Inflammatory macrophage treated with lipopolysaccharide for 4 hours (primary cell): ENCODE measurements at places on chromosomes 1 and 21.

DNA sequence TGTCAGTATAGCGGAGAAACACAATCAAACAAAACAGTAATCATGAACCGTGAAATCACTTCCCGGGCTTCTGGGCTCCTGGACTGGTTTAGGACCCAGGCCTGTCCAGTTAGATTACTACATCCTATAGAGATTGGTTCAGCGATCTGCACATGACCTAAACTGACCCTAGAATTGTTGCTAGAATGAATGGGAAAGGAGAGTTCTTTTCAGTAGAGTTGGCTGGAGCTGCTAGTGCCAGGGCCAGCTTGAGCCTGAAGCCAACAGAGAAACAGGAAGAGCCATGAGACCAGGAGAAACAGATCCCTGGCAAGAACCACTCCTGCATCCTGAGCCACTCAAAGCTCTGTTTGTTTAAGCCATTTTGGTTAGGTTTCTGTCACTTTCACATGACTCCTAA, 474.3 kb upstream of the C1orf87 start:
- DNase-seq = no peak

DNA sequence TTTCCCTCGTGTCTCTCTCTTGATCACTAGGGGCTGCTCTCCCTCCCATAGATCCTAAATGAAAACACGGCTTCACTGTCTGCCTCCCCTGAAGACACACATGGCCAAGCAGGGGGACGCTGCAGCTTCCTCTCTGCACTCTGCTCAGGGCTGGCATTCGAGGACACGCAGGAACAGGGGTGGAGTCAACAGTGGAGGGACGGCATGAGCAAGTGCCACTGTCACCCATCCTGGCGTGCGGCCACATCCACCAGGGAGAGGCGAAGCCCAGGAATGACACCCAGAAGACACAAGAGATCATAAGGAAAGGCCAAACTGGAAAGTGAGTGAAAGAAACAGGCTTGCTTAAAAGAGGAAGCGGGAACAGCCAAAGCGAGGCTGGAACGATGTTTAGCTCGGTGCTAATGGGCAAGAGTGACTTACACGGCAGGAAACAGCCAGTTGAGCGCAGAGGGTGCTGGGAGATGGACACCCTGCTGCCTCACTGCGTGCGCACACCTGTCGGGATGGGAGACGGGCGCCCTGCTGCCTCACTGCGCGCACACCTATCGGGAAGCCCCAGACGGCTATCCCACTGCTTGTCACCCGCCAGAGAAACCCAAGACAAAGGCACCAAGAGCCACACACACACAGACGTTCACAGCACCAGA, 13.6 kb upstream of the C1QTNF12 start:
- DNase-seq = peak; percentile 30

DNA sequence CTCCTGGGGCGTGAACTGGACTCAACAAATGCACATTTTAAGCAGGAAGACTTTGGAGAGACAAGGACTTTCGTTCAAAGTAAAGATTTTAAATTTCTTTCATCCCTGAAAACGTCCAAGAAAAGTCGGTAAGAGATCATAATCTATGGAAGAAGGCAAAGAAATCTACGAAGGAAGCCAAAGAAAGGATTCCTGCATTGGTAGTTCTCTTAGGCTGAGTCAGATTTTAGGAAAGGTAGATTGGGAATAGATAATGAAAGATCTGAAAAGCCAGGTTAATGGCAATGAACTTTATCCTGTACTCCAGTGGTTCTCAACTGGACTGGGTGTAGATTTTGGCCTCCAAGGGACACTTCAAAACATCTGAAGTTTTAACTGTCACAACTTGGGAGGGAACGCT, 2.4 kb downstream of the IFT25 start:
- no peak for DNase-seq

- DNase-seq = peak; percentile 15
These were observed 11.4 kb upstream of the ERI3 start for GRCh38 chr1:44366371-44366975.

- DNase-seq = peak; percentile 48
These were observed 33.1 kb downstream of the CNST start for GRCh38 chr1:246599315-246599714.

GRCh38 chr1:6267686-6268322, 6.9 kb upstream of the GPR153 start:
- no peak for DNase-seq

DNA sequence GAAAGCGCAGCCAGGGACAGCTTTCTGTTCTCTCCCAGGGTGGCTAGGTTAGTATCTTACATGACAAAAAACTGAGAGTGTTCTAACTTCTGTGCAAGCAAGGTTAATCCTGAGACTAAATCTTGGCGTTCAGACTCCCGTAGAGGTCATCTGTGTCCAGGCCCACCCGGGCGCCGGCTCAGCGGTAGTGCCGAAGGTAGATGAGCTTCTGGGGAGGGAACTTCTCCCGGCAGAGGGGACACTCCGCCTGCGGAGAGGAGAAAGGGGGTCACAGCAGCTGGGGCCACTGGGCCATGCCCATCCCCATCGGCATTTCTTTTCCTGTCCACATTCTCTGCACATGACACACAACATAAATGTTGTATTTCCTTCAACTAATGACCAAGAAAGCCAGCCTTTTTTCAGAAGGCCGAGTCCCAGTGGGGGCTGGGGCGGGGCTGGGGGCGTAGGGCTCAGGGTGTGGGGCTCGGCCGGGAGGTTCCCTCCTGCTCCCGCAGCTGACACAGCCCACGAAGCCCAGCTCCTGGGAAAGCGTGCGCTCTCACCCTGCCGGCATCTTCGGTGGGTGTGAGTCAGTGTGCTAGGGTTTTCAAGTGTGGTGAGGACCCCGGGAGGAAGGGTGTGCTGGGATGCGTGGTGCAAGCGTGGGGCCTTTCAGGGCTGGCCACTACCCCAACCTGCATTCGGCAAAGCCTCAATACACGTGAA, 6.6 kb downstream of the PEX10 start:
- no peak for DNase-seq

- no peak for DNase-seq
These were observed 324.4 kb downstream of the AJAP1 start for GRCh38 chr1:4978660-4979390.

DNA sequence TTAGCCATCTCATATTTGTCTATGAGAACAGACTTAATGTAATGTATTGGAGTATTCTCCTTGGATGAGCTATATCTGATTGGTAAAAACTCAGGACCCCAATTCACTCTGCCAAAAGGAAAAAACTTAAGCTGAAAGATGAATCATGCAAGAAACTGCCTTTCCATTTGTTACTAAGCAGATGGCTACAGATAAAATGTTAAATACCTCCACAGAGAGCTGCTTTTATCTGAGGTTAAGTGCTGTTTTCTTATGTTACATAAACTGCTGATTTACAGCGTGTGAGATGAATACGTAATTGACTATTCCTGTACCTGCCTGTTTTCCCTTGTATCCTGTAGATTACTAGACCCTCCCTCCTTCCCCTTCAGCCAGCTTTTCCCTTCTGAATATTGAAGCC, 49.3 kb downstream of the CLCA4 start:
- no peak for DNase-seq

- DNase-seq = no peak
These were observed 53.8 kb upstream of the CFAP126 start for GRCh38 chr1:161421456-161421855.

DNA sequence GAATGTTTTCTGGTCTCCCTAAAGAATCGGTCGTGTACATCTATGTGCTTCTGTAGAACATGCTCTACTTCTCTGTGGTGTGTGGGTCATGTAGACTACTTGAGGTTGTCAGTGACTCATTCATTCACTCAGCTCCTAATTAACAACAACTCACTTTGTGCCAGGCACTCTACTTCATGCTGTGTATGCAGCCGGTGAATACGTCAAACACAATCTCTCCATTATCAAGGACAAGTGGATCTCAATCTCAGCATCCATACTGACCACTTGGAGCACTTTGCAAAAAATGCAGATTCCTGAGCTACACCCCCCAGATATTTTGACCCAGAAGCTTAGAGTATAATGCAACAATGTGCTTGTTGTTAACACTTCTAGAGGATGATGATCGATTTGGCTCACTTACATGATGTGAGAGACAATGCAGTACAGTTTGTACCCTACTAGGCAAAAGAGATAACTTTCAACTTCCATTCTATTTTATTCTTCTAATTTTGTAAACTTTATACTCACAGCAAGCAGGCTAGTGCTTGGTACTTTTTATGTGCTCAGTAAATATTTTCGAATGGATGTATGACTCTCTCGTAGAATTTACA, 508.6 kb upstream of the ADAMTS5 start:
- DNase-seq = no peak

DNA sequence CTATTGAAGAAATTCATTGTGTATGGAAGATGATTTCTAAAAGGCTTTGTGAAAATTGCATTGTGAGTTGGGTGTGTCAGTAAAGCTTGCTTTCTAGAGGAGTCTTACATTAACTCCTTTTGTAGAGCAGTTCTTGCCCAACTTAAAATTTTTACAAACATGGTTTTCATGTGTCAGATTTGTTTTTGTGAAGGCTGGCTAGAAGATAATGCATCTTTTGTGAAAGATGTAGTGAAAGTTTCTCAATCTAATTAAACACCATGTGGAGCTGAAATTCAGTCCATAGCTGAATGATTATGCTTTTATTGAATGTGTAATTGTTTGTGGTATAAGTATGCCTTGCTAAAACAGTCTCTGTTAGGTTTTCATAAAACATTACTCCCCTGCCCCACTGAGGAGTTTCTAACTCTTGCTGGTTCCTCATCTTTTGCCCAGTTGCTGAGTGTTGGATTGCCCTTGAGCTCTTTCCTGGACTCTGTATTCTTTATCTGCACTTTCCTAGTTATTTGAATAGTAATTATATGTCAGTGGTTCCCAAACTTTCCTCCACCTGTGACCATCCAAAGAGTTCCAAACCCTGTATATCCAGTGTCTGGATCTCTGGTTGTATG, 38.0 kb downstream of the KCTD3 start:
- no peak for DNase-seq

- peak; percentile 33 for DNase-seq
These were observed at the start of gene ARHGEF16 for GRCh38 chr1:3453891-3454810. TSS of gene ARHGEF16 (plus strand) at chr1:3454665. CDS start at chr1:3463085, 8,420 bp downstream.

DNA sequence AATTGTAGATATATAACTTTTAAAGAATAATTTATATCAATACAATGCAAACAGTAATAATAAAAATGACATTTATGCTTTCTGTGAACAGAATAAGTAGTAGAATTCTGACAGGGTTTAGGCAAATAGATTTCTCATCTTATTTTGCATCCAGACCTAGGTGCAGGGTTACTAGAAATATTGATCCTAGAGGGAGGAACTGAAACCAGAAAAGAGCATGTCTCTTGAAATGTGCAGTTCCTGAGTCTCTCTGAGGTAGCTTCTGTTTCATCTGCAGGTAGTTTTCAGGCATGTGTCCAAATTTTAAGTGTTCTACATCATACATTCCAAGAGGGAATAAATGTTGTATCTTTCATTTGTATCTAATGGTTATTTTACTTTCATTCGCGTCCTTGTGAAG, 631.9 kb upstream of the ADGRL4 start:
- DNase-seq = no peak

DNA sequence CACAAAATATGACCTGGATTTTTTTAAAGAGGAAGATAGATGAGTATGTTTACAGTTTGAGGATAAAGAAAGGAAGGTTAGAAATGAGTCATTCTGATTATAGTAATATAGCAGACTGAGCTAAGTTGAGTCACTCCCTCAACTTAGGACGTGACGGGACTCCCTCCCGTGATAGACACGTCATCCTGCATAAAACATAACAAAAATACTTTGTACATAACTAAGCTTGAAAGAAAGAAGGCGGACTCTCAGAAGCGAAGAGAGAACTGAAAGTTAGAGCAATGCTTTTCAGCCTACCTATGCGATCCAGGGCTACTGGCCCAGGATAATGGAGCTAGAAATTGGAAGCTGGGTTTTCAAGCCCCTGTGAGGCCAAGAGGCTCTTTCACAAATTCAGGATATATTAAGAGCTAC, 53.0 kb upstream of the DESI2 start:
- peak; percentile 97 for DNase-seq

- no peak for DNase-seq
These were observed 111.9 kb downstream of the PTPN14 start for GRCh38 chr1:214439352-214440119.

GRCh38 chr1:163082971-163083370, 13.8 kb downstream of the RGS4 start:
- no peak for DNase-seq

DNA sequence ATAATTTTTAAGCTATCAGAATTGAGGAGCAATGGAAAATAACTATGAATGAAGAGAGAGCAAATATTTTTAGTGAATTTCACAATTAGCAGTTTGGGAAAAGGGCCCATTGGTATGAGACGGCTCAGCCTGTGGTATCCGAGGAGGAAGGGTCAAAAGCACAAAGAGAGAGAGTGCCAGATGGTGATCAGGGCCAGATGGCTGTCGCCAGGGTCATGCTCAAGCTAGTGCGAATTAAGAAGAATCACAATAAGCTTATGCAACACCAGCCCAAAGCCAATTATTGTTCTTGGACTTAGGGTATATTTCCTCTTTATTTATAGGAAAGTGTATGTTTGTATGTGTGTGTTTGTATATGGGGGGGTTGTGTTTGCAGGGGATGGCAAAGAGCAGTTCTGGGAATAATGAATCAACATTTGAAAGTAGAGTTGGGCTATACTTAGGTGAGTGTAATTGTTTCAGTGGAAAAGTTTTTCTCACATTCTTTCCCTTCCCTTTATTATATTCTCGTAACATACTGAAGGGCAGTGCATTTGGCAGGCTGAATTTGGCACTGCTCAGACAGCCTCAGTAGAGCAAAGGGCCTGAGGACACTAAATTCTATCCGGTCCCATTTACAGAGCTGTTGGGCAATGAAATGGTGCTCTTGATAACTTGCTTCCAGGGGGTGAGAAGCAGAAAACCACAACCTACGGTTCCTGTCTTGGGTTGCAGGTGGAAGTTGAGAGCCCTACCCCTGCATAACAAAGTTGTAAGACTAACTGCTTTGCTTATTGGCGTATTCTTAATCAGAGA, 19.5 kb upstream of the DDR2 start:
- no peak for DNase-seq

DNA sequence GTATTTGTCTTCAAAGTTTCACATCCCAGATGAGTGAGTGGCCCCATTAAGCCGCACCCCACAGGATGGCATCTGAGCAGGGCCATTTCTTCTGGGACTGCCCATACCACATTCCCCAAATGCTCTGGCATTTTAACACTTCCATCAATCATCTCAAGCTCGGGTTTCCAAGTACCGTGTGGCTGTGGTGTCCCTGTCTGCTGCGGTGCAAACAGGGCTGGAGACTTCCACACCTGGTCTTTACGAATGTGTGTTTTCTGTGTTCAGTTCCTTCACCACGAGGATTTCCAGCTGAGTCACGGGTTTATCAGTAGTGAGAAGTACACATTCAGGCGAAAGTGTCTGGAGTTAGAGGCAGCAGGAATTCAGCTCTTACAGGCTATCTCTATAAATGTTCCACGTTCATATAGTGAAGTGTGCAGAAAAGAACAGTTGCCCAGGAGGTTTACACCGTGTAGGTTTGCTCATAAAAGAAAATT, 195.2 kb downstream of the RHOU start:
- DNase-seq = no peak

- no peak for DNase-seq
These were observed 185.0 kb downstream of the RGS7 start for GRCh38 chr1:241171991-241172390.

GRCh38 chr1:87958716-87959115, 630.0 kb downstream of the LMO4 start:
- DNase-seq = no peak
